ENCODE measurements at places on chromosomes 3 and 15.

GRCh38 chr15:101062471-101063171, 143.5 kb downstream of the LRRK1 start:
- DNase-seq = no peak

DNA sequence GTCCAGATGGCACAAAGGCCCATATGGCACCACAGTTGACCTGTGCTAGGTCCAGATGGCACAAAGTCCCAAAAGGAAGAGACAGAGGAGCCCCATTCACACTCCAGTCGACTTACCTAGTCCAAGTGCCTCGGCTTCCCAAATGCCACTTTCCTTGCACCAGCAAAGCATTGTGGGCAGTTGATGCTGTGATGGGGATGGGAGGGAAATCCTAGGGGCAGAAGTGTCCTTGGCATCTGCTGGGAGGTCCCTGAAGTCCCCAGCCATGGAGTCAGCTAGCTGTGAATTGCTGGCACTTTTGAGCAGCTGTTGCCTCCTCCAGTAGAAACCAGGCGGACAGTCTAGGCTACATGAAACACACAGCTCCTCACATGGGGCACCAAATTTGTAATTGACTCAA, 60.3 kb upstream of the SIAH2 start:
- no peak for DNase-seq

GRCh38 chr3:128278761-128279600, 125.7 kb downstream of the EEFSEC start:
- no peak for DNase-seq

DNA sequence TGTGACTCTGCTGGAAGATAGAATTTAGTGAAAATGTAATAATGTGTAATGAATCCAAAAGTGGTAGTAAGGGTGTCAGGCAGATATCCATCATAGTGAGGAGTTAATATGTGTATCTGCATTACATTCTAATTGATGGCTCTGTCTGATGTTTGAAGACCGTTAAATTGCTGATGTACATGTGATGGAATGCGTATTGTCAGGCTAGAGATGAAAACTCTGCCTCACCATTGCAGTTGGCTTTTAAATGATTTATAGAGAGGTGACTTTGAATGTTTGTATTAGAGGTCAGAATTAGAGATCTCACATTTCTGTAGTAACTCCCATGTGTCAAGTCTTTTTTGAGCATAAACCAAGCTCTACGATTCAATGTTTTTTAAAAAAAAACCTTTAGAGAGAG, 234.6 kb downstream of the NAALADL2 start:
- DNase-seq = no peak

Measured in NCI-H2107 (cell line).